Activated T-helper 9 cell treated with anti-CD3 and anti-CD28 coated beads, Interleukin-2, amount 50 U/mL, for 16 hours (primary cell): ENCODE measurements at places on chromosomes 11 and 22.

GRCh38 chr11:39732001-39732400 lies 1727.5 kb downstream of the LRRC4C start:
- DNase-seq: no peak

GRCh38 chr11:73221451-73221850 lies 3.4 kb downstream of the P2RY2 start:
- DNase-seq: no peak

DNA sequence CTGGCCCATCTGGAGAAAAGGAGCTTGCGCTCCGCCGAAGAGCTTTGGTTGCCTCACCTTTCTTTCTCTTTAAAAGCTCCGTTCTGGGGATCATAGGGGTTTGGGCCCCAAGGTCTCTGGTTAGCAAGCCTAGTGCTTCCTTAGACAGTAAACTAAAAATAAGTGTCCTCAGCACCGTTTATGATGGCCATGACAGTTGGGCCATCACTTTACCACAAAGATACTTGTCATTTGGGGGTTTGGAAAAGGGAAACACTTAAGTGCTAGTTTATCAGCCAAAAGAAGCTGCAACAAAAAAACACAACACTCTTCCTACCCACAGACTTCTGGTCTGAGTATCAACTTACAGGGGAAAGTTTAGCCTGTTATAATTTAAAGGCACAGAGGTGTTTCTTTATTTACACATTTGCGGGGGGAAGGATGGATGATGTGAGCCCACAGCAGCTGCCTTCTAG lies 88.4 kb upstream of the CD44 start:
- no peak for DNase-seq

DNA sequence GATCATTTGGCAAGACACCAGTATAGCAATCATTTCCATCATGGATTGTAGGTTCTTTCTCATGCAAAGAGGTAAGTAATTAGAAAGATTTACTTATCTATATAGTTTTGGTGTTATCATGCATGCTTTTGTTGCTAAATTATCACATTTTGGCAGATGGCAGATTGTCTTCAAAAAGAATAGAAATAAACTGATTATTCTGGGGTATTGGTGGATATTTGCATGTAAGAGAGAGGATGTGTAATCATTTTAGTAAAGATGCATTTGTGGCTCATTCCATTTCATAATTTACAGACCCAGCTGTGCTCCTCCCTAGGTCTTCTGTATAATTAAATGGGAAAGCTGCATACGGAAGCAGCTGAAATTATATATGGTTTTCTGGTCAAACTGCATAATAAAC lies 875.7 kb upstream of the ANO3 start:
- no peak for DNase-seq

- no peak for DNase-seq
Measured at GRCh38 chr22:17633217-17633997, 4.9 kb upstream of the ATP6V1E1 start.

DNA sequence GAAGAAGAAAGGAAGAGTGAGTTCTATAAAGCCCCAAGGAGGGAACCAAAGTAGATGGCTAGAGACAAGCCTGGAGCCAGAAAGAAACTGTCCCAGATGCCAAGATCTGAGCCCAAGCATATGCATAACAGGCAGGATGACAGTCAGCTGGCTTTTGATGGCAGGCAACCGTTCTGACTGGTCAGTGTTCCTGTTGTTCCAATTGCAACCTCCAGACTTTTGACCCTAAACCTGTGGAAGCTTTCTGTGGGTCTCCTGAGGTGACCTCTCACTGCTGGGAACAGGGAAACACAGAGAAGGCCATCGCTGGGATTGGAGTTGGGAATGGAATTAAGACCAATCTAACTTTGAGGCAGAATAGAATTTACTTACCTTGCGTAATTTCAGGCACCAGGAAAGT lies 21.6 kb upstream of the NNMT start:
- no peak for DNase-seq

DNA sequence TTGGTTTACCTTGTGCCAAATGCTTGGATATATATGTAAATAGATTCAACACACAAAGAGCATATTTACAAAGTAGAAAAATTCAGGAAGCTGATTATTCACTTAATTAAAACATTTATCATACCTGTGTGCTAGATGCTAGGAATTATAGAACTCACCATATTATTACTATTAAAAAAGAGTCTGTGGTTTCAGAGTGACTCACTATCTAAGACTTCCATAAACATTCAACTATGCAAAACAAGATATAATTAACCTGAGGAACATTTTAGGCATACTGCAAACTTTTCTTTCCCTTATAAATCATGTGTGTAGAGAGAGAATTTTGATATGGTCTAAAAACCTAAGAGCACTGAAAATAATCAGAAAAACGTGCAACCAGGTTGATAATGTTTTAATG lies 27.3 kb downstream of the CTSC start:
- DNase-seq: no peak
